ENCODE measurements at places on chromosomes 3 and 15. TPM values are rescaled to one million over a fixed set of nuclear protein-coding genes. Genes with fewer than 3 reads are reported as not detected.

Gene CPN2
- not detected for total RNA-seq

Gene PLAAT1
- not detected for total RNA-seq

Gene UBE2E1
- total RNA-seq: 75.9 TPM

Gene CX3CR1
- not detected for total RNA-seq

Gene CELSR3
- 2.4 TPM for total RNA-seq

Gene PBRM1
- total RNA-seq: 93.6 TPM

Gene SLC15A2
- total RNA-seq: under 0.01 TPM

Gene HDC
- not detected for total RNA-seq

Gene CYP11A1
- not detected for total RNA-seq

Gene FBXL22
- not detected for total RNA-seq

Gene MYO5C
- under 0.01 TPM for total RNA-seq

Gene NOP10
- total RNA-seq: 266 TPM

All from placental pericyte (primary cell).